ENCODE measurements at places on chromosomes 4 and X.

GRCh38 chrX:97397371-97397770 lies 513.7 kb downstream of the RPA4 start:
- no peak for DNase-seq

DNA sequence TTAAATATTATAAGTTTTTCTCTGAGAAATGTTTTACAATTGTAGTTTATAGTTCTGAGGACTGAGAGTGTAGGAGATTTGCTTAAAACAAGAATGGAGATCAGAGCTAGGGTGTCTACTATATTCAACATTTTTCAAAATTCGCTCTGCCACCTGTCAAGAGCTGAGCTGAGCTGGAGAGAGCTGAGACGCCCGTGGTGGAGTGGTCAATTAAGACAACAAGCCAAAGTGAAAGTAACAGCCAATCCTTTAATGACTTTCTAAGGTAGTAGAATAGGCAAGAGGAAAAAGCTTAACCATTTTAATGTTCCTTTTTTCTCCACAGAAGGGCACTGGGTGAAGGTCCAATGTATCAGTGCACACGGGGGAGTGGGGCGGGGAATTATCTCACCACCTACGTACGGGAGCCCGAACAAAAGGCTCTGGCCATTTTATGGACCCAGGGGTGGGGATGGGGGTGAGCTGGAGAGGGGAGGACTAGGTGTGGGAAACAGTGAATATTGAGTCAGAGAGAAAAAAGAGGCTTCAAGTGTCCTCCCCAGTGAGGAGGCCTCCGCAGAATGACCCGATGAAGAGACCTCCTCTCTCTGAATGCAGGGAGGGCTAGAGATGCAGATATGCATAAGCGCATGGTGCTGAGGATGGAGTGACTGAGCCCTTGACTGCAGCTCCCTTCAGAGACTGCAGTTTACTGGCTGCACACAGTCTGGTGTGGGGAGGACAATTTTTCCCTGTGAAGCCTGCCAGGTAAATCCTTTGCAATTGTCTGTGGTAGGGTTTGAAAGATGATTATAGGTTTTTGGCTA lies 60.8 kb downstream of the SPCS3 start:
- no peak for DNase-seq

DNA sequence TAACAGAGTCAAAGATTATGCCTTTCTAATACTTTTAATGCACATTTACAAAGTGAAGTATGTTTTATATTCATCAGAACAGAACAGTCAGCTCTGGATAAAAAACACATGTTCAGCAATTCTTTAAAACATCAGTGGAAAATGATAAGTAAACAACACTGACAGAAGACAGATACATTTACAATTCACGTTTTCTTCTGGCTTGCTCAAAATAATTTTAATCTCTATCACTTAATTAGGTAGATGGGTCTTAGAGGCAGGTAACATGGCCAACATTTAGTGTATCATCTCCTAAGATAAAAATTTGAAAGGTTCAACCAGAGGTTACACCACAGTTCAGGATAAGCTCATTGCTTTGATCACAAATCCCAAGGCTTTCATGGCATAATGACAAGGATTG lies 156.8 kb upstream of the MAB21L2 start:
- DNase-seq: no peak

DNA sequence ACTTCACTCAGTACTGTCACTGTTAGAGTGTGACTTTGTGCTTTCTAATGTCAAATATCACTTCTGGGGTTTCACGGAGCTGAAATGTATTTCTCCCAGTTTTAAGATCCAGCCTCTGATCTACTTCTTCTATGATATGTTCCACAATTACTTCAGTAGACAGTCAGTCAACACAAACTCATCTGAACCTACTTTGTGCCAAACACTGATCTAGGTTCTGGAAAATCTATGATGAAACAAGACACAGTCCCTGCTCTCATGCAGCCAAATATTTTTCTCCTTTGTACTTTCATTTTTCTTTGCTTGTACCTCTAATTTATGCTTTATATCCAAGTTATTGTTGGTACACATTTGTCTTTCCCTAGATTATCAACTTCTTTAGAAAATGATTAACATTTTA lies 641.3 kb upstream of the FTHL17 start:
- DNase-seq: no peak

DNA sequence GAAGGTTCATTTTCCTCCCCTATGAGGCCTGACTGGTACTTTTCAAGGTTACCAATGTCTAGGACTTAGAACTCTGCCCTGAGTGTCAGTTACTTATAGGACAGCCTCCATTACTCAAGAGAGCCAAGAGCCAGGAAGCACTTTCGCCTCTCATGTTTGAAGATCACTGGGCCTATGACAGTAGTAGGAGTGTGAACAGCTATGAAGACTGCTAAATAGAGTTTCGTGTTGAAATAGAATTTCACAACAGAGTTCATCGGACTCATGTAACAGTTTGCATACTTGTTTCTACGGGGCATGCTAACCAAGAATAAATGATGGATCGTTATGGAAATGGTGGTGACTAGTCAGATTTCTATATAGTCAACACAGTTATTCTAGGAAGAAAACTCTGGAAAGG lies 97.8 kb upstream of the GPC4 start:
- DNase-seq: no peak

GRCh38 chrX:96776966-96777365 lies 92.3 kb downstream of the DIAPH2 start:
- DNase-seq: no peak

DNA sequence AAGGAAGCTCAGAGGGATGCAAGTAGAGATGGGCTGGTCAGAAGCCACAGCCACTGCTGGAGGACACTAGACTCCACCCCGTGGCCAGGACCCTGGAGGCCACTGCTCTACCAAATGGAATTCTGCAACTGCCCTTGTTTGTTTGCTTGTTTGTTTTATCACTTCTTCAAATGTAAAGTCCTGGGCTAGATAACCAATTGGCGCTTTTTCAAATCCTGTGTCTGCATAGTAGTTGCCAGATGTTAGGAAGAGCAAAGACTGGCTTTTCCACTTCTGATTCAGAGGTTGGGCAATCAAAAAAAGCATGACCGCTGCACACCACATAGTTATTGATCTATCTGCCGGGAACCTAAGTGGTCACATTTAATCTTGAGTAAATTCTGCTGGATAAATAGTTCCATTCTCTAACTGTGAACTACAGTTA lies 255.2 kb upstream of the SFRP2 start:
- no peak for DNase-seq

DNA sequence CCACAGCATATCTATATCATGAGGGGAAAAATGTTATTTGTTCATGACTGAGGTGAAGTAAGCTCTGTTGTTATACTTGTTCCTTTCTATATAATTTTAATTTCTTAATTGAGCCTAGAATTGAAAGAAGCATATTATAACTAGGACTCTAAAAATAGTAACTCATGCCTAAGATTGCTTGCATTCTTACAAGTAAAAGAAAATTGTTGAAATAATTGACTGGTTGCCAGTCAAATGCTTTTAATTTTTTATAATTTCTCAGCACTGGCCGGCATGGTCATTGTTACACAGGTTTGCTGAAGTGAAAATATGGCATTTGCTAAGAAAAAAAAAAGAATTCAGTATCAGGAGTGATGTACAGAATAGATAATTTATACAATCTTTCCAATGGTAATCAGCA lies 104.8 kb downstream of the GASK1B start:
- DNase-seq: no peak

DNA sequence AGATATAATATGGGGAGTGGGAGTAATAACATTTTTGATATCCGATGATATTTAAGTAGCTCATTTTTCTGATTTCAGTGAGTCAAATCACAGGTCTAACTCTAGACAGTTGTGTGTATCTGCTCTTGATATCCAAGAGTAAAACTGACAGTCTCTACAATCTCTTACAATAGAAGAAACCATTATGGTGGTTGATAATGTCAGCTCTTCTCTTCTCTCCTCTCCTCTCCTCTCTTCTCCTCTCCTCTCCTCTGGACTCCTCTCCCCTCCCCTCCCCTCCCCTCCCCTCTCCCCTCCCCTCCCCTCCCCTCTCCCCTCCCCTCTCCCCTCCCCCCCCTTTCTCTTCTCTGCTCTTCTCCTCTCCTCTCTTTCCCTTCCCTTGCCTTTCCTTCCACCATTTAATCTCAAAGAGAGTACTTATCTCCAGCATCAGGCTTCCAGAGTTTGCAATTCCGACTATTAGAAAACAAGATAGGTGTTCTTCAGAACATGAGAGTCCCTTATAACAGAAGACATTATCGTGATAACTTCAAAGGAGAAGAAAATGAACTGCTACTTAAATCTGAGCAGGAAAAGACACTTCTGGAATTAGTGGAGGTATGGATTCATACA lies 6.2 kb downstream of the TDO2 start:
- DNase-seq: no peak

- no peak for DNase-seq
Measured at GRCh38 chr4:140004549-140004895, 149.5 kb downstream of the MAML3 start.

GRCh38 chr4:86556791-86557415 lies 37.2 kb upstream of the PTPN13 start:
- DNase-seq: no peak

- DNase-seq: no peak
Measured at GRCh38 chr4:1199556-1200331, 27.4 kb upstream of the SPON2 start.

- DNase-seq: no peak
Measured at GRCh38 chrX:30904186-30904585, 15.1 kb upstream of the TAB3 start.

DNA sequence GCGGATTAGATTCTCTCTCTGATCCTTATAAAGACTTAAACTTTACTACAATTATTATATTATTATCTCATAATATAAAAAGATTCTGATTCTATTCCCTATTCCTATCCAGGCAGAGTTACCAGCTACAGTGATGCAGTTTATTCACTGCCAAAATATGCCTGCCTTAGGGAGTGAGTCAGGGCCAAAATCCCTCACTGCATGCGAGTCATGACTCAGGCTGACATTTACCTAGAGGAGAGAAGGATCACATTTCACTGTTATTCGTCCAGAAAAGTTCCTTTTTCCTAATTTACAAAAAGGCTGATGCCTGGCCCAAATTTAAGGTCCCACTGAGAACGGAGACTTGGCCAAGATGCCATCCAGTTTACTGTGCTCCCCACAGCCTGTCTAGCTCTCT lies 168.5 kb upstream of the LDB2 start:
- no peak for DNase-seq

DNA sequence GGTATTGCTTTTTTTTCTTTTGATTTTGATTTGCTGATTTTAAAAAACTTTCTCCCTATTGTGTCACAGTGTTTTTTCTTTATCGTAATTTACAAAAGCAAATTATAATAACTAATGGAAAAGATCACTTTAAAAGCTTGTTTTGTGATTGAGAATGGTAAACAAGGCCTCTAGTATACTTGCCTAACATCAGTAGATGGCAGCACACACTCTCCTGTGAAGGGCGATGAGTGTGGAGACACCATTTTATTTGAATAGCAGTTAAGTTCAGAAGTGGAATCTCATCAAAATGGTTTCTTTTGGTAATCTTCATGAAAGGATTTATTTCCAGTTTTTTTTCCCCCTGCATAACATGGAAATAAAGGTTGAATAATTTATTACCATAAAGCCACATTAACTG lies 72.3 kb downstream of the PAK3 start:
- no peak for DNase-seq

DNA sequence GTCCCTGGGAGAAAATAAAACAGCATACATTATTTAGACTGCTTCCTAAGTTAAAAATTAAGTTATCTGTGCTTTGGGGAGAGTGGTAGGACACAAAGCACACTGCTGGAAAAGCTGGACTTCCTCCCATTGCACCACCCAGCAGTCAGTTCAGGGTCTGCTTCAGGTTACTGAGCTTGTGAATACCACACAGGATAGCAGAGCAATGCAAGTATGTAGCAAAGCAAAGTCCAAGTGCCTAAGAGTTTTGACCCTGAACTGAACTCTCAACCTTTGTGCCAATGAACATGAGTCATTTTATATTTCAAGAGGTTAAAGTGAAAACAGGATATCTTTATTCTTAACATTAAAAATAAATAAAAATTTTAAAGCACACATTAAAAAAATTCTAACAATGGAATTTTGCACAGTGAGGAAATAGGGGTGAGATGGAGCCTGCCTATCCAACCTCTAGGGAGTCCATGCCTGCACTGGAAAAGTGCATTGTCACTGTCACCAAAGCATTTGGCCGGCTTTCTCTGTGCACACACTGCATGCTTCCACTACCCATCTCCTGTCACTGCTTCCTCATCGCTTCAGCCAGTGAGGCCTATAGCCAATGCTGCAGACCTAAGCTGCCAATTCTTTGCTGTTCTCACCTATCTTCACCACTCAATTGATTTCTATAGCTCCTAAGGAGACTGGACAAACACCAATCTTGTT lies 50.9 kb downstream of the ABCG2 start:
- DNase-seq: no peak

GRCh38 chrX:110588164-110588563 lies 207.5 kb downstream of the CHRDL1 start:
- DNase-seq: no peak

GRCh38 chr4:55907469-55907868 lies 41.3 kb upstream of the CEP135 start:
- no peak for DNase-seq

All from stimulated activated CD8-positive, alpha-beta memory T cell treated with anti-CD3 and anti-CD28 coated beads, Interleukin-7, amount 100 ng/mL, for 1 hour (primary cell).